NCI-H748 treated with DMSO at 0.1 percent for 48 hours (cell line): ENCODE measurements at places on chromosomes 5 and 9.

- no peak for DNase-seq
These were observed 260.6 kb upstream of the ANKRD55 start for GRCh38 chr5:56493766-56494165.

DNA sequence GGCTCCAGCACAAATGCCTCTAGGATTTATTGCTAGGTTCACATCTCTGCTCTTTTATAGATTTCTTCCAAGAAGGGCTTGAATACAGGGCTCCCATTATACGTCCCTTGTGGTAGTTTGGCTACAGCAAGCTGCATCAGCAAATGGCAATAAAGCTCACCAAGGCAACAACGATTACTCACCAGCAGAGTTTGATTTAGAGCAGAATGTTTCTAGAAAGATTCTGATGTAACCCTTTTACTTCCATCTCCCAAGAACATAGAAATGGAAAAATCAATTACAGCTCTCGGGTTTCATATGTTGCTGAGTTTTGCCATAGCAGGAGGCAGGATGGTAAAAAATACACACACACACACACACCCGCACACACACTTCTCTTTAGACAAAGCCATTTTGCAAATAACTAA is 124.2 kb upstream of the TNPO1 start:
- DNase-seq = peak; percentile 60

GRCh38 chr9:103397868-103398600 is 402.9 kb downstream of the CYLC2 start:
- peak; percentile 83 for DNase-seq

GRCh38 chr9:2297771-2298170 is 282.6 kb downstream of the SMARCA2 start:
- DNase-seq = no peak
